ENCODE measurements at places on chromosomes 1 and 21. TPM values are rescaled to one million over a fixed set of nuclear protein-coding genes. Genes with fewer than 3 reads are reported as not detected.
A peak's percentile ranks its signal among the peaks of the same experiment; 100 is the strongest.

Gene S1PR1
- total RNA-seq, result 9.3 TPM

Gene PTCH2
- 0.31 TPM for total RNA-seq

Gene AMIGO1
- total RNA-seq, result 3.9 TPM

Gene S100A1
- 0.40 TPM for total RNA-seq

Gene RGS16
- total RNA-seq, result 0.15 TPM

Gene S100A2
- not detected for total RNA-seq

Gene FCRL5
- 0.18 TPM for total RNA-seq

- no peaks in the 10 kb centered on the region for H3K27me3 ChIP-seq
- H3K4me1 ChIP-seq, result peaks cover 9% of the 10 kb centered on the region
- no peak overlapping the region for H3K4me3 ChIP-seq
- no peak overlapping the region for H3K27ac ChIP-seq
- no peak for DNase-seq
- no peaks in the 10 kb centered on the region for H3K36me3 ChIP-seq
Observed at GRCh38 chr1:89271341-89272015, 1.2 kb downstream of the GBP5 start.

DNA sequence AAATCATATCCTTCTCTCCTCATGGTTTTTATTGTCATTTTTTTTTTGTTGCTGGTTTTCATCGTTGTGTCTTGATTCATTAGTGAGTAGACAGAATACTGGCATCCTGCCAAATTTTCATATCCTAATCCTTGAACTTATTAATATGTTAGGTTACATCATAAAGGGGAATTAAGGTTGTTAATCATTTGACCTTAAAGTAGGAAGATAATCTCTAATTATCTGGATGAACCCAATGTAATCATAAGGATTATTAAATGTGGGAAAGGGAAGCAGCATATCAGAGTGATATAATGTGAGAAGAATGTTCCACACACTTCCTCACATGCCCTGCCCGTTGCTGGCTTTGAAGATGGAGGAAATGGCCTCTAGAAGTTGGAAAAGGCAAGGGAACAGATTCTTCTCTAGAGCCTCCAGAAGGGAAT lies 299.7 kb downstream of the HMCN1 start:
- no peaks in the 10 kb centered on the region for H3K4me1 ChIP-seq
- H3K36me3 ChIP-seq, result no peaks in the 10 kb centered on the region
- no peaks in the 10 kb centered on the region for H3K27me3 ChIP-seq
- DNase-seq, result no peak

- no peak overlapping the region for H3K27ac ChIP-seq
- H3K36me3 ChIP-seq, result no peaks in the 10 kb centered on the region
- DNase-seq, result no peak
Observed at GRCh38 chr1:80993154-80993980, 807.4 kb upstream of the ADGRL2 start.

DNA sequence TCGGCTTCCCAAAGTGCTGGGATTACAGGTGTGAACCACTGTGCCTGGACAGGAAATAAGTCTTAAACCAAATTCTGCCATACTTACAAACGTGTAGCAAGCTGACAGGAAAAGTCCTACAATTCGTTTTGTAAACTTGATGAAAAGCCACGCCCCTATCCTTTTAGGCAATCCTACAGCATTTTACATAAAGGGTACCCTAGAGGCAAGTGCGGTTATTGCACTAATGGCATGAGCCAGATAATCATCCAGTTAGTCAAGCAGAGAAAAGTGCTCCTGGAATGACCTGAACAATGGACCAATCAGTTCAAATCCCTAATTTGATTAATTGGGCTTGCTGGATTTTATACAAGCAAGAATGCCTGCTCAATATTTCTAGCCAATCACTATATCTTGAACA lies 338.2 kb downstream of the KIF26B start:
- DNase-seq, result no peak
- no peaks in the 10 kb centered on the region for H3K27me3 ChIP-seq
- H3K4me3 ChIP-seq, result no peak overlapping the region
- no peak overlapping the region for H3K27ac ChIP-seq
- H3K4me1 ChIP-seq, result no peaks in the 10 kb centered on the region

GRCh38 chr21:46613391-46613790 lies 8.5 kb upstream of the S100B start:
- no peaks in the 10 kb centered on the region for H3K27me3 ChIP-seq
- H3K4me1 ChIP-seq, result no peaks in the 10 kb centered on the region
- no peak overlapping the region for H3K4me3 ChIP-seq

GRCh38 chr1:203227371-203228083 lies 1.9 kb downstream of the CHIT1 start:
- H3K4me1 ChIP-seq, result no peaks in the 10 kb centered on the region
- DNase-seq, result no peak
- no peaks in the 10 kb centered on the region for H3K36me3 ChIP-seq
- H3K4me3 ChIP-seq, result no peak overlapping the region

DNA sequence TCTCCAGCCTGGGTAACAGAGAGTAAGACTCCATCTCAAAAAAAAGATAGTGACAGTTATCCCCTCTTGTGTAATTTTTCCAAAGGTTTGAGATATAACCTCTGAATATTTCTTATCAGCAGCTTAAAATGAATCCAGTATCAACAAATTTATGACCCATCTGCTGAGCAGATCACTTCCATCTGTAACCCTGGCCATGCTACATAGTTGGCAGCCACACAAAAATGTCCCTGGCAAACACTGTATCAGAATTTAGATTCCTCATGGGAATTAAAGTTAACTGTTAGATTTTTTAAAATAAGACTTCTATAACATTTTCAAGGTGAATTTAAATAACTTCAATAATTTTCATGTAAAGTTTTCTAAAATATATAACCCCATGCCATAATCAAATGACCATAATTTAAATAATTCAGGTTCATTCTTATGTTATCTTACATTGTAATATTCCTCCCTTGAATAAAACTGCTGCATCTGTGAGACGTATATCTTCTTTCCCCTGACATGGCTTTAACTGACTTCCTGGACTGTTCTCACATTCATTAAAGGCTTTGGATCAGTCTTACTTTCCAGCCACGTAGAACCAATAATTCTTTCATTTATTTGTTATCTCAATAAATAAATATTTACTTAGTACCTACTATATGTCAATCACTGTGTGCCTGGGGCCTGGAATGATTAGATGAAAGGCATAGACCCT lies 5.3 kb upstream of the PRPF38B start:
- H3K4me1 ChIP-seq, result no peaks in the 10 kb centered on the region
- H3K27me3 ChIP-seq, result no peaks in the 10 kb centered on the region
- no peaks in the 10 kb centered on the region for H3K36me3 ChIP-seq
- no peak for DNase-seq
- no peak overlapping the region for H3K27ac ChIP-seq

GRCh38 chr1:154221278-154222001 lies 685 bp downstream of the UBAP2L start:
- H3K4me3 ChIP-seq, result peak overlapping the region; percentile 80
- peaks cover 31% of the 10 kb centered on the region for H3K4me1 ChIP-seq
- peak overlapping the region; percentile 99 for H3K27ac ChIP-seq

- no peaks in the 10 kb centered on the region for H3K36me3 ChIP-seq
- no peaks in the 10 kb centered on the region for H3K4me1 ChIP-seq
- H3K27ac ChIP-seq, result no peak overlapping the region
- no peak overlapping the region for H3K4me3 ChIP-seq
Observed at GRCh38 chr1:1975535-1975934, 28.1 kb downstream of the CFAP74 start.

GRCh38 chr1:61692155-61692800 lies 32.7 kb downstream of the TM2D1 start:
- no peak overlapping the region for H3K27ac ChIP-seq
- H3K4me3 ChIP-seq, result no peak overlapping the region
- no peaks in the 10 kb centered on the region for H3K36me3 ChIP-seq
- no peaks in the 10 kb centered on the region for H3K4me1 ChIP-seq
- no peak for DNase-seq
- H3K27me3 ChIP-seq, result no peaks in the 10 kb centered on the region

- H3K27me3 ChIP-seq, result no peaks in the 10 kb centered on the region
- no peaks in the 10 kb centered on the region for H3K4me1 ChIP-seq
- H3K4me3 ChIP-seq, result no peak overlapping the region
- H3K27ac ChIP-seq, result no peak overlapping the region
- no peaks in the 10 kb centered on the region for H3K36me3 ChIP-seq
Observed at GRCh38 chr1:197735461-197735860, 39.8 kb downstream of the DENND1B start.

DNA sequence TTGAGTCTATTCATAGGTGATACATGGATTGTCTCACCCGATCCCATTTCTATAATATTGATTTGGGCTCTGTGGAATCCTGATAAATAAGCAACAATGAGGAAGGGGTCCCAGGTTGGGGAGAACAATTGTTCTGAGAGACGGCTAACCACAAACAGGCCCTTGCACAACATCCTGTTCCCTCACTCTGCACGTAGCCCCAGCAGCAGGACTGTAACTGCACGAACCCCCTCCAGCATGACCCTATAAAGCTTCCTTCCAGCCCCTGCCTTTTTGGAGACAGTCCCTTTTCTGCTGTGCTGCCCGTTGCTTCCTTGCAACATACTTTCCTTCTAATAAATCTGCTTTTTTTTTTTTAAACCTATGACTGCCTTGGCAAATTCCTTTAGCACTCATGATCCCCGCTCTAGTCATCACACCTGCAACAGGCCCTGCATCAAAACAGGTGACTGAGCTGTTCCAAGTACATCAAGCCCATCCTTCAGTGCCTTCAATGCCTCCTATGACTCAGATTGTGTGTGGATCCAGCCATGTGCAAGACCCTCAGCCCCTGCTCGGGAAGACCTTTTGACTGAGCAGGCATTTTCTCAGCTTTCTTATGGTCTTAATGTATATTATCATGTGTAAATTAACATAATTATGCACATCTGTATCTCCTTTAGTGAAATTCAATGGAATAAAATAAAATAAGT lies 63.7 kb upstream of the B3GALNT2 start:
- H3K4me3 ChIP-seq, result no peak overlapping the region
- H3K27me3 ChIP-seq, result no peaks in the 10 kb centered on the region
- H3K27ac ChIP-seq, result no peak overlapping the region
- DNase-seq, result no peak
- no peaks in the 10 kb centered on the region for H3K4me1 ChIP-seq
- H3K36me3 ChIP-seq, result no peaks in the 10 kb centered on the region

DNA sequence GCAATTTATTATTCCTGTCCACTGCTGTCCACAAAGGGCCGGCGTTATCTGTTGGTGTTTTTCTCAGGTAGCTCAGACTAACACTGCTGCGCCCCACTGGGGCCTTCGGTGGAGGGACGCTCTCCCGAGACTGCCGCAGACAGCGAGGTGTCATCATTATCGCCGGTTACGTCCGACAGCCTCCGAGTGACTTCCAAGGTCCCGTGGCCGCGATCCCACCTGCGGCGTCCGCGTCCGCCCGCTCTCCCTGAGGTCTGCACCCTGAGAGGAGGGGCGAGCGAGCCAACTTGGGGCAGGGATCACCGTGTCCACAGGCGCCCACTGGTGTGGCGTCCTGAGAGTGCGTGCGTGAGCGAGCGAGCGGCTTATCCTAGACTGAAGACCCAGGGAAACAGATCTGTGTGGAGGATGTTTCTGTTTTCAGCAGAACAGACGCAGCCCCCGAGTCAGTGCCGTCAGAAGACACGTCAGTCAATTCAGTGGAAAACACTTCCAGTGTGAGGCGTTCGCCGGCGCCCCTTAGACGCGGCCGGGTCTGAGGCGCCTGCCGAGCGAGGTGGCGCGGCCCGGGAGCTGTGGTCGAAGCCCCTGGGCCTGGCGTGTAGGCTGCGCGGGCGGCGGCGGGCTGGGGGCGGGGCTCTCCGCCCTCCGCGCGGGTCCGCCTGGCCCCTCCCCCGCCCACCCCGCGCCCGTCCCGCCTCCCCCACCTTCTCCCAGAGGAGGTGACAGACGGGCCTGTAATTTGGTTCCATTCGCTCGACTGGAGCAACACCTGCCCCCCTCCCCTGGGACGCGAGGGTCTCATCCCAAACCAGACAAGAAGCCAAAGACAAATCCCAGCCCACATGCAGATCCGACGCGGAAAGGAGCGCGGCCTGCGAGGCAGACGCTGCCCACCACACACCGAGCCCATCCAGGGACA lies 12.6 kb downstream of the NHLH2 start:
- H3K27me3 ChIP-seq, result peaks cover 11% of the 10 kb centered on the region
- no peak overlapping the region for H3K27ac ChIP-seq
- peak overlapping the region; percentile 30 for H3K4me3 ChIP-seq
- H3K4me1 ChIP-seq, result no peaks in the 10 kb centered on the region

GRCh38 chr1:24381256-24381655 lies 32.3 kb downstream of the STPG1 start:
- H3K27ac ChIP-seq, result no peak overlapping the region
- no peaks in the 10 kb centered on the region for H3K36me3 ChIP-seq
- no peaks in the 10 kb centered on the region for H3K27me3 ChIP-seq
- H3K4me1 ChIP-seq, result peaks cover 5% of the 10 kb centered on the region
- no peak overlapping the region for H3K4me3 ChIP-seq

- no peak for DNase-seq
- H3K4me1 ChIP-seq, result no peaks in the 10 kb centered on the region
- no peaks in the 10 kb centered on the region for H3K27me3 ChIP-seq
Observed at GRCh38 chr1:177928194-177928593, 41.7 kb downstream of the SEC16B start.

GRCh38 chr1:107840725-107841124 lies 124.3 kb downstream of the VAV3 start:
- no peaks in the 10 kb centered on the region for H3K27me3 ChIP-seq
- H3K4me1 ChIP-seq, result no peaks in the 10 kb centered on the region
- H3K27ac ChIP-seq, result no peak overlapping the region
- no peak overlapping the region for H3K4me3 ChIP-seq
- no peaks in the 10 kb centered on the region for H3K36me3 ChIP-seq
- no peak for DNase-seq

GRCh38 chr21:21714426-21714825 lies 716.2 kb downstream of the NCAM2 start:
- no peaks in the 10 kb centered on the region for H3K27me3 ChIP-seq
- DNase-seq, result no peak
- H3K27ac ChIP-seq, result no peak overlapping the region
- no peak overlapping the region for H3K4me3 ChIP-seq
- no peaks in the 10 kb centered on the region for H3K36me3 ChIP-seq

DNA sequence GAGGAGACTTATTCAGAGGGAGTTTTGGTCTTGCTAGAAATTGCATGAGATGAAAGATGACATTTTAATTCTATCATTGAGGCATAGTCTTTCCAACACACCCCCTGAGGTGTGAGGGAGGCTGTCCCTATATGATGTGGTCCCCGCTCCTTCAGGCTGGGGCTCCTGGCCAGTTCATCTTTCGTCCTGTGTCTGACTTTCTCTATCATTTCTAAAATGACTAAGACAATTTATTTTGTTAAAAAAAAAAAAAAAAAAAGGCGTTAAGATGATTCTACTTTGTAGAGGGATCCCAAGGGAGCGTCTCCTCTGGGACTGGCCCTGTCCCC lies 50.5 kb downstream of the PRKCZ start:
- no peak overlapping the region for H3K4me3 ChIP-seq
- no peaks in the 10 kb centered on the region for H3K27me3 ChIP-seq
- no peak overlapping the region for H3K27ac ChIP-seq
- no peaks in the 10 kb centered on the region for H3K36me3 ChIP-seq
